ENCODE measurements at places on chromosomes 4 and X. TPM values are rescaled to one million over a fixed set of nuclear protein-coding genes. Genes with fewer than 3 reads are reported as not detected.

XK gene
- 0.10 TPM for total RNA-seq

TLR2 gene
- 0.57 TPM for total RNA-seq

USP51 gene
- total RNA-seq = 1.7 TPM

RPA4 gene
- total RNA-seq = 4.5 TPM

TIMP1 gene
- 74.5 TPM for total RNA-seq

LDB2 gene
- total RNA-seq = 115 TPM

AR gene
- 14.9 TPM for total RNA-seq

ANAPC10 gene
- 23.5 TPM for total RNA-seq

NEXMIF gene
- not detected for total RNA-seq

RAB41 gene
- not detected for total RNA-seq

PFKFB1 gene
- total RNA-seq = 0.10 TPM

AFF2 gene
- under 0.01 TPM for total RNA-seq

SHROOM3 gene
- total RNA-seq = 1.6 TPM

FGFR3 gene
- 0.33 TPM for total RNA-seq

PAGE2 gene
- total RNA-seq = not detected

GLRB gene
- total RNA-seq = 4.2 TPM
